ENCODE measurements at places on chromosomes 2 and 18. TPM values are rescaled to one million over a fixed set of nuclear protein-coding genes. Genes with fewer than 3 reads are reported as not detected.
A peak's percentile ranks its signal among the peaks of the same experiment; 100 is the strongest.

GRCh38 chr2:169362894-169363559 is 693 bp upstream of the LRP2 start:
- no peak for DNase-seq

DNA sequence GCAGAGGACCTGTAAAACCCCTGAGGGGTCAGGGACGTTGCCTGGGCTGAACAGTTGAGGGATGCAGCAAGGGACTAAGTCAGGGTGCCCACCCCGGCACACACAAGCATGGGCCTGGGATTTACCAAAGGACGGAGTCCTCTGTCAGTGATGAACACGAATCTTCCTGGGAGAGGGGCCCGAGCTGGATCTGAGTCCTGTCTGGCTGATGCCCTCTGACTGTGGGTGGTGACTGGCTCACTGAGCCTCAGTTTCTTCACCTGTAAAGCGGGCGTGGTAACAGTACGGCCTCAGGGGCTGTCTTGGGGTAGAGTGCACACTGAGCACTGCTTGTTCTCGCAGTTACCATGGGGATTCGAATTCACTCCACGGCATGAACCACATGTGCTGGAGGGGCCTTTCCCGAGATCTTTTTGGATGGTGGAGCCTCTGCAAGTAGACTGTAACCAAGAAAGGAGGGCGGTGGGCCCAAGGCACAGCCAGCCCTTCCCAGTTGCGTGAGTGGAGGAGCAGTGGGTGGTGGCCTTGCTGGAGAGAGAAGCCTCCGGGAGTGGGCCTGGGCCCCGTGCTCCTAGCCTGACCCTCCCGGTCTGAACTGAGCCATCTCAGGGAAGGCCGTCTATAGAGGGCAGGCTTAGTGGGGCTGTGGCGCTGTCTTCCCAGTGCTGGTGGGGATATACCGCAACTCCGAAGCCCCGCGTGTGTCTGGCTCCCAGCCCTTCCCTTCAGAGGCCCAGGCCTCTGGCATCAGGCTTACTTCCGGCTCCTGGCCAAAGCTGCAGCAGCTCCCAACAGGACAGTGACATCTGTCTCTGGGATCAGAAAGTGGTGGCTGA is 130.8 kb upstream of the HS6ST1 start:
- peak; percentile 31 for DNase-seq

Gene HOXD10
- 0.10 TPM for polyA plus RNA-seq

Gene SAG
- 0.22 TPM for polyA plus RNA-seq

Gene CRYGC
- not detected for polyA plus RNA-seq

- peak; percentile 82 for DNase-seq
Measured at GRCh38 chr2:12702168-12703121, 14.3 kb upstream of the TRIB2 start.

DNA sequence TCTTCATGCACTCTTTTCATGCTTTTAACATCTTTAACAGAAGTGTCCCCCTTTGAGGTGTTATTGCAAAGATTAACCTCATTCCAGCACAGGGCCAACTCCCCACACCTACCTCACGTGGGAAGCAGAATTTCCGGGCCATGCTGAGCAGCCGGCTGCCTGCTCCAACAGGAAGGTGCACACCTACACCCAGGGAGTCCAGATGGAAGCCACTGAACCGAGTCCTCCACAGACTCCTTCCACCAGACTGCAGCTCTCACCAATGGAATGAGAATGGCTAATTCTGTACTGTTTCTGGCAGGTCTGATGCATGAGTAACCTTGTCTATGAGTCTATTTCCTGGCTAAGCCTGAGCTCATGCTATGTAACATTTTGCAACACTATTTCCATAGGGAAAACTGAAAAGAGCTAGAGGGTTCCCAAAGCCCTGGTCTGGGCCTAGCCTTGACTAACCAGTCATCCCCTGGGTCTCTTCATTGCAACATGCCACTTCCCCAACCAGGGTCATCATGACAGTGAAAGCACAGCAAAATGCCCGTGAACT is 11.0 kb downstream of the ERFE start:
- no peak for DNase-seq

DNA sequence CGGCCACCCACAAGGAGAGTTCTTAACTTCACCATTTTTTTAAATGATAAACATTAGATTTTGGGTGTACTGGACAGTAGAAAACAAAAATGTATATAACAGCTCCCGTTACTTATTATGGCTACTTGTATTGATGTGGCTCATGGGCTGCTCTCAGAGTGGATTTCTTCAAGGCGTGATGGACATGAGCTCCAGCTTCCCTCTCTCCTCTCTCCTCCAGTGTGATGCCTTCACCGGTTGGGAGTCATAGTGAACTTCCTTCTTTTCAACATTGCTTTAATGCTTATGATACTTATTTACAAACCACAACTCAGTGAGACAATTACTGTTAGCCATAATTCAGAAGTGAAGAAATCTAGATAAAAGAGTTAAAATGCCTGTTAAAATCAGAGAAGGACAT is 515.2 kb downstream of the RNF144A start:
- DNase-seq, result no peak

DNA sequence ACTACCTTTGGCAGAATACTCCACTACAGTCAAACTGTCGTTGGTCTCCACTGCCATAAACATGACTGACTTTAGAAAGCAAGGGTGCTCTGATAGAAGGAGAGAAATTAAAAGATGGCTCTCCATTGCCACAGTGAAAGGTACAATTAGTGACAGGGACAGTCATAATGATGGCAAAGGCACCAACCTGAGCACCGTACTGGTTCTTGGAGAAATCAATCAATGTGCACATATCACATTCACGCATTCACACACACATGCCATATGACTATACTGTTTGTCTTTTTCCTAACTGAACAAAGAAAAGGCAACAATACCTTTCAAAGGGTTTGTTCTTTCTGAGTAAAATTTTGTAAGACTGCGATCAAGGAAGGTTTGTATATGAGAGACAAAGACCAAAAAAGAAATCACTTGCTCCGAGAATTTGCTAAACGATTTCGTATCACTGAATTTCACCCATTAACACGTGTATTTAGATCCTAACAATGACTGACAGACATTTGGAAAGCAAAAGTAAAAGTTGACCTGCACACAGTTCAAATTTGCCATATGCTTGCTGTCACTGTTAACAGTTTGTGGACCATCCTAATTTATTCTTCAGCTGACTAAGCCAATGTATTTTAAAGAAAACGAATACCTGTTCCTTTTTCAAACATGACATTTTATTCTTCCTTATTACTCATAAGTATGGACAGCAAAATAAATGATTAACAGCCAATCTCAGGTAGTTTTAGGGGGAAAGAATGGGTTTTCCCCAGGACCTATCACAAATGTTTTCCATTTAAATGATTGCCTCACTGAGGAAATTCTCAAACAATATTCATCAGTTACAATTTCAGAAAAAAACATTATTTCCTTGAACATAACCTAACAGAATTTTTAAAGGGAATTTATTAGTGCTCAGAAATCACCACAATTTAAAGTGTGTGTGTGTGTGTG is 644.4 kb downstream of the ZEB2 start:
- no peak for DNase-seq

Gene SLC16A14
- polyA plus RNA-seq, result 2.8 TPM

GRCh38 chr2:218003281-218003944 is 618 bp upstream of the TNS1 start:
- DNase-seq, result peak; percentile 86

DNA sequence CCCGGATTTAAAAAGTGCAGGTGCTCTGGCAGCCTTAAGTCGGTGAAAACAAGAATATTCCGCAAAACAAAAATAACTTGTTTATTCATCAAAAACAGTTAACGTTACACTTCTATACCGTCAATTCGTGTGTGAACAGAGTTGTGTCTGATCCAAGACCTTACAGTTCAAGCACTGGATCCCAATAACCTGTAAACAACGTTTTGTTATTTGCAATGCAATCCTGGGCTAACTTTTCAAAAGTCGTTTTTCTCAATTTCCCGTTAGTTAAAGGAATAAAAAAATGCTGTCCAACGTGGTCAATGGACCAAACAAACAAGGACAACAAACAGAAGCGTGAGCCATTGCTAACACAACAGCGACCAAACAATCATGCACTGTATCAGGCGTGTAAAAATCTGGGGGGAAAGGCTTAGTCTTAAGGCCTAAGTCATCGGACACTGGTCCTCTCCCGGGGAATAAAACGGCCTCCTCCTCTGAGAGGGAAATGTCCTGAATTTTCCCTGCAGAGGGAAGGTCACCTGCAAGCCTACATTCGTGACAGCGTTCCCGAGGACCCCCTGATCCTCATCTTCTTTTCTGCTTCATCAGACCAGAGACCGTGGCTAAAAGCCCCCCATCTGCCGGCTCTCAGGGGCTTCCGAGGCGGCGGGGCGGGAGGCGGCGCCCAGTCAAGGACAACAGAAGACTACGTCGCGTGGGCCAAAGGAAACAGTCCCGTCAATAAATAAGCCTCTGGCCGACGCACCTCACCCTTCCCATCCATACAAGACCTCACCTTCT is 490 bp downstream of the NDUFS1 start:
- DNase-seq, result no peak

- no peak for DNase-seq
Measured at GRCh38 chr2:158211502-158211901, 109.8 kb downstream of the UPP2 start.

- no peak for DNase-seq
Measured at GRCh38 chr2:124339709-124340108, 314.6 kb downstream of the CNTNAP5 start.

- DNase-seq, result no peak
Measured at GRCh38 chr2:14288016-14288415, 344.5 kb upstream of the LRATD1 start.

- no peak for DNase-seq
Measured at GRCh38 chr2:119198240-119198840, 25.3 kb upstream of the STEAP3 start.

GRCh38 chr2:54575379-54575888 is 119.3 kb downstream of the SPTBN1 start:
- no peak for DNase-seq

Gene NT5DC4
- not detected for polyA plus RNA-seq

GRCh38 chr2:70692256-70692655 is 75.7 kb downstream of the ADD2 start:
- no peak for DNase-seq

- no peak for DNase-seq
Measured at GRCh38 chr2:127293386-127293747, 577 bp downstream of the ERCC3 start.

DNA sequence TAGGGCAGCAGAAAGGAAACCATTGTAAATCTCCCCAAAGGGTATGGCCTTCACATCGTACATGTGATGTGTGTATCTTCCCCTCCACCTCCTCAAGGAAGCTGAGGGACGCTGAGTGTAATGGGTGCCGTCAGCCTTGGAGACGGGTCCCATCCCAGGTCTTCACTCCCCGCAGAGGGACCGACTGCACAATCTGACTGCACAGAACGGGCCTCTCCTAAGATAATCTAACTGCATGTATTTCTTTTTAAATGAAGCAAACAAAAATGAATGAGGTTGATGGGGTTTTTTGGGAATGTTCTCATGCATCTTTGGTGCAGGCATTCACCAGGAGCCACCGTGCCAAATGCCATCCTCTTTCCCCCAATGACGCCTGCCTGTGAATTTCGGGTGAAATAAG is 94.1 kb upstream of the PXDN start:
- no peak for DNase-seq

GRCh38 chr18:35577045-35577848 is 4.3 kb upstream of the GALNT1 start:
- DNase-seq, result no peak

DNA sequence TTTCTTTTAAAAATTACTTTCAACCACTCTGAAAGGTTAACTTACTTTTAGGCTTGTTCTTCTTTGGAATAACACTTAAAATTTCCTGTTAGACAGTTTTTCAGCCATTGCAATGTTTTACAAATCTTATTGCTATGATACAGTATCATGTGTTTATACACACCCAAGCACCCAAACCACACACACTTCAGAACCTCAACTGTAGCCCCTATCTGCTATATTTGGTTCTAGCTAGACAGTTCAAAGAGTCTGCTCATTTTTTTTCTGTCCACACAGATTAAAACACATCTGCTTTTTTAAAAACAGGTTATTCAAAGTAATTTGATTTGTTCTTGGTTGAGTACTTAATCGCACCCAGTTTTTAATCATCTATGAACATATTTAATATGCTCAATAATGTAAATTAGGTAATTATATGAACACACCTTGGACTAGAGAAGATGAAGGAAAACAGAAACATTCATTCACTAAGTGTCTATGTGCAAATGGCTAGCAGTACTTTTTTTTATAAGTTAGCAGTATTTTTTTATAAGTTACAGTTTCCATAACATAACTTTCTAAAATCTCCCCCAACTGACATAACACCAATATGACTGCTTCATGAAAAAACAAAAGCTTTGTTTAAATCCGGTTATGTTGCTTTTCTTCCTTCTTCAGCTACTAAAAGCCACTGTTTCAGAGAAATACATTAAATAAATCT is 17.6 kb downstream of the FBXO11 start:
- no peak for DNase-seq

Gene CELF4
- polyA plus RNA-seq, result 0.84 TPM

- no peak for DNase-seq
Measured at GRCh38 chr2:174004905-174005605, 39.9 kb upstream of the SP3 start.

- DNase-seq, result no peak
Measured at GRCh38 chr18:8771930-8772329, 66.6 kb downstream of the MTCL1 start.

GRCh38 chr2:118721817-118722551 is 125.5 kb downstream of the EN1 start:
- no peak for DNase-seq

Gene RGPD4
- not detected for polyA plus RNA-seq

Gene AGXT
- polyA plus RNA-seq, result not detected

DNA sequence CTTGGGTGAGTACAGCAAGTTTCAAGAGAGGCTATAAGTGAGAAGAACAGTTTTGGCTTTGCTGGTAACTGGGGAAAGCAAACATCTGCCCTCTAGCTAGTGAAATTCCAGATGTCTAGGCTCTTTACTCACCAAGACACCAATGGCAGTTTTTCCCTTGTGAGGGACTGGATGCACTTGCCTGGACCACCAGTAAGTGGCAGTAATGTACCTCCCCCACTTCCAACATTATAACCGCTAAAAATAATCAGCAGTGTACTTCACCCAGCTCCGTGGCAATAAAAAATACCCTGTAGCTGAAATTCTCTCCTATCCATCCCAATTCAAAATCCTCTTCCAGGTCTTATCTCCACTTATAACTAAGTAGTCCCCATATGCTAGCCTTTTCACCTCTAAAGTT is 383.9 kb downstream of the ARHGAP15 start:
- no peak for DNase-seq

DNA sequence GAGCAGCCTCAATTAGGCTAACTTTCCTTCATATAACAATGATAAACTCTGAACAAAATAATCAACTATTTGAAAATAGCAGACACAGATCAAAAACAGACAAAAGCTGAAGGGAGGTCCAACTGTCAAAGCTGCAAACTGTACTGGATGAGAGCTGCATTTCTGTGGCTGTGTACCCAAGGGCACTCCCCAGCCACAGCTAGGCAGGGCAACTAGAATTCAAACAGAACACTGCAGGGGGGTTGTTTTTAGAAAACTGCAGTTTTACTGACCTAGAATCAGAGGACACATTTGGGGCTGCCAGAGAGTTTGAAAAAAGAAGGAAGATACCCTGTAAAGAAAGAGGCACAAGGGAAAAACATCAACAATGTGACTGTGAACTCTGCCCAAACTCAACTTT is 56.8 kb downstream of the SMAD2 start:
- no peak for DNase-seq

Gene PGAP1
- polyA plus RNA-seq, result 16.6 TPM

All from hindlimb muscle (tissue), 1 donor.